ENCODE measurements at places on chromosomes 7 and 10.

DNA sequence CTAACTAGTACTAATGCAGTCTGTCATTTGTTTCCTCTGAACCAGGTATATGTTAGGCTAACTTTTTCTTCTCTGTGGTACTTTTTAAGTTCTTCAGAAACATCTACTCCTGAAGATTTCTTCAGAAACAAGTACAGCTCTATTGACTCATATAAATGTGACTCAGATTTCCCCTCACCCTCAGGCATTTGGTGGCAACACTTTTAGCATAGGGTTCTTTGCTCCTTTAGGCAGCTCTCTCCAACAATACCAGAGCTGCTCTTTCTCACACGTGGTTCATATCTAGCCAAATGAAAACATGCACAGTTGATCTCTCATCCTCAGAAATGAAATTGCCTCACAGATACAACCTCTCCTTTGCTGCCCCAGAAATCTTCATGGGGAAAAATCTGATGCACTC is 939.8 kb downstream of the SORCS1 start:
- no peak for DNase-seq

DNA sequence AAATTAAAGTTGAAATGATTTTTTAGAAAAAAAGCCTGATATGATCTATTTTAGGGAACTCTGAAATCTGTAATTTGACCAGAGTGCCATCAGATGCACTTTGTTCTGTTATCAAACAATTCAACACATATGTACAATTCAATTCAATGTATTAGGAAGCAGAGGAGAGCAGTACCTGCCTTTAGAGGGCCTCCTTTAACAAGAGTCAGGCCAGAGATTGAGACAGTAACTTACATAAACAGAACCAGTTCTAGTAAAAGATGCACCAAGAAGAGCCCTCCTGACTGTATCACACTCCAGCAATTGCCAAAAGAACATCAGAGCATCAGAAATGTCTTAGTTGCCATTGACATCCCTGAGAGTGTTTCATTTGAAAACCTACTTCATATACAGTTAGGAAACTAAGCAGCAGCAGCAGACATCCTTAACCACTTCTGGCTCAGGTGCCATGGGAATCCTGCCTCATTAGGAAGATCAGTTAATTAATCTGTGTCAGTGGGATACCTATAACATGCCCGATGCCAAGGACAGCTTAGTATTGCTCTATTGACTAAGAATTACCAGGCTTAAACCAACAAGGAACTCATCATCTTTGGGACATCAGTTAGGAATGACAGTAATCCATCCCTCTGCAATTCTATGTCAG is 1222.6 kb upstream of the LRRN3 start:
- no peak for DNase-seq

DNA sequence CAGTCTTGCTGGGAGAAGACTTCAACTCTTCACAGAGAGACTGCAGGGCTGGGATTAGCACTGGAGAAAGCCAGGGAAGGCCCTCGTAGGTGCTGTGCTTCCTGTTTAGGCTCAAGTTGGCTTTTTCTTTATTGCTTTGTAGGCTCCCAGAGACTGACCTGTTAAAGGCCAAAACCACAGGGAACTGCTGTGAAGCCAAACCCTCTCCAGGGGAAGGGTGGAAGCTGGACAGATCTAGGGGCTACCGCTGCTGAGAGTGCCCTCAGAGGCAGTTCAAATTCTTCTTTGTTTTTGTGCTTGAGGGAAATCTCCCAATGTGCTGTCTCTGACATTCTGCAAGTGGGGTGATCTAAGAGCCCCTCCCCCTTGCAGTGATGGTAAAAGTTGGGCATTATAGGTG is 198.4 kb downstream of the CNTNAP2 start:
- no peak for DNase-seq

DNA sequence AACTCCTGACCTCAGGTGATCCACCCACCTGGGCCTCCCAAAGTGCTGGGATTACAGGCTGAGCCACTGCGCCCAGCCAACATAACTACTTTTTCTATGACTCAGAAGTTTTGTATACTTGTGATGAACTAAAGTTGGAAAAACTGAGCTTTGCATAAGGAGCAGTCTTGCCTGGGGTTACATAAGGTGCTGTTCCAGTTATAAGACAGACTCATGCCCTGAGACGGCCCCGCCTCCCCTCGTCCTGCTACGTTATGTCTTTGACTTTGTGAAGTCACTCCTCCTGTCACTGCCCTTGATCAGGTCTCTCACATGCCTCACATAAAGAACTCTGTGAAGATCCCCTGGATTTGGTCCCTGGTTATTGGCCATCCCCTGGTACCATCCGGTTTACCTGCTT is 40.4 kb upstream of the OPN4 start:
- no peak for DNase-seq

- DNase-seq: no peak
Observed at GRCh38 chr7:102284891-102285539, 1.7 kb upstream of the SH2B2 start.

- DNase-seq: no peak
Observed at GRCh38 chr10:93063977-93064660, 3.5 kb downstream of the CYP26C1 start.

DNA sequence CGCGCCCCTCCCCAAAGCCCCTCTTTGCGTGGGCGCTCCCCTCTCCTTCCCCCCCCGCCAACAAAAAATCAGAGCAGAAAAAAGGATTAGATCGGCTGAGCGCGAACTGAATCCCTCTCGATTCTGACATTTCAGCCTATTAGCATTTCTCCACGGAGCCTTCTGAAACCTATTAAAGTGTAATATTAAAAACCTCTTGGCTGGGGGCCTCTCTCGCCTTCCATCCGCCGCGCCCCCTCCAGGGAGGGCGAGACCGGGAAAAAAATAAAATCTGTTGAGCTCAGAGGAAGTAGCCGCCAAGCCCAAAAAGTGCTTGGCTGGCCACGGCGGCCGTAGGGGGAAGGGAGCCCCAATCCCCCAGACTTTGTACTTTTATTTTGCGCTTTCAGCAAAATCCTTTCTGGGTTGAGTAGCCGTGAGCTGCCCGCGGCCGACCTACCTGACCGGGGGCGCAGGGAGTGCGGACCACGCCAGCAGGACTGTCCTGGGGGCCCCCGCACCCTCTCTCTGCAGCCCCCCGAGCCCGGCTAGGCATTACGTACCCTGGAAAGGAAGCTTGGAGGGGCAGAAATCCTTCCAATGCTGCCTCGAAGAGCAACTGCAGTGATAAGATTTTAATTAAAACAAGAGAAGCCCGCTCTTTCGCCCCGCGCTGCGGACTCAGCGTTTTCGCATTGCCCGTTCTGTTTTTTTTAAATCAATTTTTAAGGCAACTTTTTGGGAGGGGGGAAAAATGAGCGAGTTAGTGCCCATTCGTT is 1.3 kb upstream of the TNRC18 start:
- DNase-seq: no peak

- DNase-seq: no peak
Observed at GRCh38 chr10:70562036-70562755, 40.3 kb downstream of the PRF1 start.

DNA sequence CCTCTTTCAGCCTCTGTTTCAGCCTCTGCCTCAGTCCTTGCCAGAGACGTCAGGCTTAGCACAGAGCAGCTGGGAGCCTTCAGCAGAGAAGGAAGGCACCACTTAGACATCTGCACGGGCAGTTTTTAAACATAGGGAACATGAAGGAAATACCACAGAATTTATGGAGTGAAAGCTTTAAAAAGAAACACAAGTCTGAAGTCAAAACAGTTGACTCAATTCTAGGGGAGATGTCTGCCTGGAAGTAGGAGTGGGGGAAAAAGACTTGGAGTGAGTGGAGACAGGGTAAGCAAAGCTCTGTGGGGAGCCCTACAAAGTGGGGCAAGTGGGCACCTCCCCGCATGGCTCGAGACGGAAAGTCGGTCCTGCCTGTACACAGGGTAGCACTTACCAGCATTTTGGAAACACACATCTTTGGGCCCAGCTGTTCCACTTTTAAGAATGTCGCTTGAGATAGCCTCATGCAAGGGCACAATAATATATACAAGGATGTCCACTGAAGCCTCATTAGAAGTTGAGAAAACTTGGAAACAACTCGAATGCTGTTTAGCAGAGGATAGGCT is 5.0 kb upstream of the TBXAS1 start:
- DNase-seq: no peak

DNA sequence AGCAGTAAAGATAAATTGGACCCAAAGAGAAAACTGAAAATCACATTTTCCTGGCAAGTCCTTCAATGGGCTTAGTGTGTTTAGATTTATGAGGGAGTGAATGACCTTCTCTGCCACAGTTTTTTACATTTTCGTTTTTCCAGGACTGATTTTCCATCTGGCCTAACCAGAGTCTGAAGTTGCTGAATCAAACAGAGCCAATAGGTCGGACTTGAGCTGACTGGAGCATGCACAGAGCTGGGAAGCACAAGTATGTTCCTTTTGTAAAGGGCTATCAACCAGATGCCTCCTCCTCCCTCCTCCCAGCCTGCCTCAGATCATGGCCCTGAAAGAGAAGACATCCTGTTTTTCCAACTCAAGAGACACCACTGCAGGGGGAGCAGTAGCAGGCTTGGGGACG is 126.0 kb upstream of the ANKRD1 start:
- no peak for DNase-seq

GRCh38 chr10:79181227-79181626 is 112.5 kb downstream of the ZMIZ1 start:
- no peak for DNase-seq

DNA sequence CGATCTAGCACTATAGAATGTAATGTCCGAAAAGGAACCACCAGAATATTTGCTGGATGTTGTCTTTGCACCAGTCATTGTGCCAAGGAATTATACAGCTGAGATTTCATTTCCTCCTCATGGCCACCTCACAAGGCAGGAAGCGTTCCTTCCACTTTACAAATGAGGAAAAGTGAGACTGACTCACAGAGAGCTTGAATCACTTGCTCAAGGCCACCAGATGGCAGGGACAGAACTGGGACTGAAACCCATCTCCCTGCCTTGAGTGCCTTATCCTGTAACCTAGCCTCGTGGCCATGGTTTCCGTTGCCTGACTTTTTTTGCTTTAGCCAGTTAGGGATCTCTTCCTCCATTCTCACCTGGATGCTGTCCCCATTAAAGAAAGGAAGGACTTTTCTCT is 44.7 kb upstream of the PDZD8 start:
- DNase-seq: no peak

DNA sequence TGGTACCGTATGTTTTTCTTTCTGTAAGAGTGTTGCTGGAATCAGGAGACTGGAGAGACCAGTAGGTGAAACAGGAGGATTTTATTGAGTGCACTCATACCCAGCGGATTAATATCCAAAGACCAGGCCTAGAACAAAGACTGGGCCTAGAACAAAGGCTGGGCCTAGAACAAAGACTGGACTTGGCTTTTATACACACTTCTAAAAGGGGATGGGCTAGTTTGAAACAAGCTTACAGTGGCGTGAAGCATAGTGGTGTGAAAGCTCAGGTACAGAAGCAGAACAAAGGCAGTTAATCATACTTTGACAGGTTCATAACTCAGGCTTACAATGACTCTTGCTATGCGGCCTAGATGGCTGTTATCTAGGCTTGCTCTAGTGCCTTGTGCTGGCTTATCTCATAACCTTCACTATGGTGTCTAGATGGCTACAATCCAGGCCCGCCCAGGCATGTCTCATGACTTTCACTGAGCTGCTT is 67.7 kb downstream of the TRIM24 start:
- DNase-seq: no peak

GRCh38 chr7:108129018-108129965 is 869 bp downstream of the LAMB4 start:
- no peak for DNase-seq

DNA sequence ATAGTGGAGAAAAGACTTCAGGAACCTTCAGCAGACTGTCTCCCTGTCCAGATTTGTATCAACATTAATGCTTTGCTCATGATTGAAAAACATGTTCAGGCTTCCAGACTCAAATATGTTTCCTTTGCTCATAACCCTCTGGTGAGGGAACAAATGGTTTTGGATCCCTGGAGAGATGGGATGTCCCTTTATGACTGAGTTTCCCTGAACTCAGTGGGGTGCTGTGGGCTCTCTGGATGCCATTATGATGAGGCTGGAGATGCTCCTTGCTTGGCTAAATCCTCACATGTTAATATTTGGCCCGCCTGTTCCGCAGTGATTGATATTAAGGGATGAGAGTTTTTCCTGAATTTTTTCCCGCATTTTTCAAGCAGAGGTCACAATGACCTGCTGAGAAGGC is 749.4 kb downstream of the SUGCT start:
- DNase-seq: no peak

DNA sequence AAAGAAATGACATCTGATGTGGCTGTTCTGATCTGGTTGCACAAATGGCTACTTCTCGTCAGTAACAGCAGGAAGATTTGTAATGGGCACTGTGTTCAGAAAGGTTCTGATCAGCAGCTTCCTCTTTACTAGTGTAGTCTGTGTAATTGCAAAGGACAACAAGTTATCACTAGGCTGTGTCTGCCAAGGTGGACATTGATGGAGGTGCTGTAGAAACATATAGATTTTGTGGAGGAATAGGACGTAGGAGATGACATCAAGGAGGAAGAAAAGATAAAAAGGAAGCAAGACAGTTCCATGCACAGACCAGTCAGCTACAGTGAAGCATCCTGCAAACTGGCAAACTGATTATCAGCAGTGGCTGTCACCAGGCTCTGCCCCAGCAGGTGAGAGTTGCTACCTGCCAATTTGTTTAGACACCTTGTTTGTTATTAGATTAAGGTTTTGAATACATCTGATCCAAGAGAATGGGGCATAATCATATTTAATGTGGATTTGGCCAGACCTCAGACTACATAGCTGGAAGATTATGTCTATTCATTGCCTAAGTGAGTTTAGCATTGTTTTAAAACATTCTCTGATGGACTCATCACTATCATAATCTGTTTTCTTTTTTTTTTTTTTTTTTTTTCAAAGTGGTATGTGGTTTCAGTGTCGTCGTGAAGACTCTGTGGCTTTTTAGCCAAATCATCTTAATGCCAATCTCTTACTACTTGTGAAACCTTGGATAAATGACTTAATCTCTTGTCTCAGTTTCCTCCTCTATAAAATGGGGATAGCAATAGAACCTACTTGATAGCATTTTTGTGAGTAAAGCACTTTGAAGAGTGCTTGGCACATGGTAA is 417.9 kb upstream of the LRGUK start:
- no peak for DNase-seq

DNA sequence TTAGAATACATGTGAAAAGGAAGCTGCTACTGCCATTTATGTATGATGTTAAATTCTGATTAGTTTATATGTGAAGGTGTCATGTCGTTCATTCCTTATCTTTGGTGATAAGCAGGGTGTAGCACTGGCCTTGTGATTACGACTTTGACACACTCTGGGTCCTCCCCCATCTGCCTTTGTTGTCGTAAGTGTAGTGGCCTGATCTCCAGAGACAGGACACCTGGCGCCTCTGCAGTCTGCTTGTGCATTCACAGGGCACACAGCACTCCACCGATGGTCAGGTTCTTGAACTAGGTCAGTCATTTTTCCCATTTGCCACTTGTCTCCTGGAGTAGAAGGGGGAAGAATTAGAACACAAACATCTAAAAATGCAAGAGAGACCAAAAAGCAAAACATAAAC is 186.0 kb downstream of the PRKCQ start:
- no peak for DNase-seq

Measured in T-helper 9 cell (primary cell).